ENCODE measurements at places on chromosomes 6 and 20. TPM values are rescaled to one million over a fixed set of nuclear protein-coding genes. Genes with fewer than 3 reads are reported as not detected.

The RIPOR3 gene
- 9.6 TPM for total RNA-seq

DNA sequence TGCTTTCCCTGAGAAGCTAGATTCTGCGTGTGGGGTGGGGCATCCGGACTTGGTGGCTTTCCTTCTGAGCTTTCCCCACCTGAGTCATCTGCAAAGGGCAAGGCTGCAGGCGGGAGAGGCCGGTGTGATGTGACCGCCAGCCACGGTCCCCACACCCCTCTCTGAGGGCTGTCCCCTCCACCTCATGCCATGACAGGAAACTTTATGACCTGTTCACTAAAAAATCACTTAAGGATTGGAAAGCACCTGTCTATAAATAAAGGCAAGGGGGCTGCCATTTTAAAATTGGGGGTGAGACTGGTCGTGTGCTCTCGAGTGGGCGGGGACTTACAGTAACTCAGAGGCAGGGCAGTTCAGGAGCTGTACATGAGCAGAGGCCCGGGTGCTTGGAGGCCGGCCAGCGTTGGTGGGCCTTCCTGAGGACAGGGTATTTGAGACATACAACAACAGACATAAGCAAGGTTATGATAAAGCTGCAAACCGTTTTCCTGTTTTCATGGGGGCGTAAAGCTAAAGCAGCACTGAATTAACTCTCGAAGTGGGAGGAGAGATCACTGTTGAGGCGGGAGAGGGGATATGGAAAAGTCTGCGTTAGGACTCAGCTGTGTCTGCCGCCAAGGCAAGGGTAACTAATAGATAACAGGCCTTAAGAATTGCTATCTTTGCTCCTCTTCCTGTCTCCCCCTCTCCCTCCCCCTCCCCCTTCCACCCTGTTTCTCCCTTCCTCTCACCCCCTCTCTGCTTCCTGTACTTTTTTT lies 16.1 kb upstream of the SERPINB1 start:
- H3K4me1 ChIP-seq: peaks cover 6% of the 10 kb centered on the region
- H3K27ac ChIP-seq: peak overlapping the region; percentile 68
- DNase-seq: no peak
- H3K27me3 ChIP-seq: no peaks in the 10 kb centered on the region

- H3K36me3 ChIP-seq: no peaks in the 10 kb centered on the region
- H3K27ac ChIP-seq: no peak overlapping the region
- peaks cover 22% of the 10 kb centered on the region for H3K4me1 ChIP-seq
- no peak for DNase-seq
- no peaks in the 10 kb centered on the region for H3K27me3 ChIP-seq
These were observed 87.1 kb downstream of the COL19A1 start for GRCh38 chr6:69953491-69953890.

GRCh38 chr20:939606-940005 lies 23.5 kb upstream of the ANGPT4 start:
- no peaks in the 10 kb centered on the region for H3K36me3 ChIP-seq
- no peak for DNase-seq
- no peak overlapping the region for H3K4me3 ChIP-seq
- no peaks in the 10 kb centered on the region for H3K27me3 ChIP-seq
- H3K4me1 ChIP-seq: no peaks in the 10 kb centered on the region

DNA sequence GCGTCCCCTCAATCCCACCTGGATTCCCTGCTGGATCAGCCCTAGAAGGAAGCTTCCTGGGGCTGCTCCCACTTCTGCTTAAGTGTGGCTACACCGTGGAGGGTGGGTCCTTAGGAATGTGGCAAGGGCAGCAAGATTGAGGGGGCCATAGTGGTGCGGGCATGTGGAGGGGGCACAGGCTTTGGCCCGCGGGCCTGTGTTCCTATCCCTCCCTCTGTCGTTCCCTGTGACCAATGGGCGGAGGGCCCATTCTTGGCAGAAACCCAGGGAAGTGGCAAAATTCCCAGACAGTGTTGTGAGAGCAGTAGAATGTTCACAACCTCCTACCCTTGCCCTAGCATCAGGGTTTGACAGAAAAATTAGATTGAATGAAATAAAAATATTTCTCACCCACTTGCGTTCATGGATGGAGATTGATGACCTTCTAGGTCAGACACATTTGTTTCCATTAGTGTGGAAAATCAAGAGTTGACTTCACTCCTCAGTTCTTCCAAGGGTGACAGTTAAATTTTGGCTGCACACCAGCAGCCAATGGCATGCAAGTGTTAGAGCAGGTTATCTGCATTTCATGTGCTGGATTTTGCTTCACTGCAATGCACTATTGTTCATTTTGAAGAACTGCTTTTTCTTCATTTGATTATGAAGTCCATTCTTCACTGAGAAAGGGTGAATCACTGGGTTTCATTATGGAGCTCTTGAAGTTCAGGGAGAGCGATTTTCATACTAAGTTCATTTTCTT lies 49.3 kb upstream of the AHI1 start:
- H3K4me1 ChIP-seq: no peaks in the 10 kb centered on the region
- no peak for DNase-seq
- H3K4me3 ChIP-seq: no peak overlapping the region
- H3K36me3 ChIP-seq: no peaks in the 10 kb centered on the region

DNA sequence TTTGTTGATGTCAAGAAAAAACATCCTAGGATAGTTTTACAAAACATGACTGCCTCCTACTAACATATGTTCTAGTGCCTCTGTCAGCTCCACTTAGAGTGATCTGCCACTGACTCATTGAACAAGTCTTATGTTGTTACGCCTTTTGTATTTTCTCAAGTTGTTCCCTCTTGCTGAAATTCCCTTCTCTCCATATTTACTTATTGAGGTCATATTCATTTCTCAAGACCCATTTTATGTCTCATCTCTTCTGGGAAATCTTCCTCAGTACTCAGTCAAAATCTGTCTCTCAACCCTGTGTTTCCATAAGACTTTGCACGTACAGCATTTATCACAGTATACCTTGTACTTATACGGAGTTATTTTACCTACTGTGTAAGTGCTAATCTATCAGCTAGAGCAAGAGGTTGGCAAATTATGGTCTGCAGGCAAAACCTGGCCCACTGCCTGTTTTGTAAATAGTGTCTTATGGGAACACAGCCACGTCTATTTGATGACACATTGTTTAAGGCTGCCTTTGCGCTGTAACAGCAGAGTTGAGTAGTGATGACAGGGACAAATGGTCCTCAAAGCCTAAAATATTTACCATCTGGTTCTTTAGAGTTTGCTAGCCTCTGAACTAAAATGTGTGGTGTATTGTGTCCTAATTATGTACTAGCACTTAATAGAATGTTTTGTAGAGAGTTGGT lies 83.4 kb downstream of the ADGRB3 start:
- DNase-seq: no peak
- H3K27ac ChIP-seq: no peak overlapping the region
- H3K36me3 ChIP-seq: no peaks in the 10 kb centered on the region
- H3K4me1 ChIP-seq: no peaks in the 10 kb centered on the region

- H3K36me3 ChIP-seq: no peaks in the 10 kb centered on the region
- H3K27ac ChIP-seq: no peak overlapping the region
- no peak for DNase-seq
- H3K4me1 ChIP-seq: no peaks in the 10 kb centered on the region
- H3K4me3 ChIP-seq: no peak overlapping the region
These were observed 118.8 kb upstream of the FRMD1 start for GRCh38 chr6:168197636-168198301.

DNA sequence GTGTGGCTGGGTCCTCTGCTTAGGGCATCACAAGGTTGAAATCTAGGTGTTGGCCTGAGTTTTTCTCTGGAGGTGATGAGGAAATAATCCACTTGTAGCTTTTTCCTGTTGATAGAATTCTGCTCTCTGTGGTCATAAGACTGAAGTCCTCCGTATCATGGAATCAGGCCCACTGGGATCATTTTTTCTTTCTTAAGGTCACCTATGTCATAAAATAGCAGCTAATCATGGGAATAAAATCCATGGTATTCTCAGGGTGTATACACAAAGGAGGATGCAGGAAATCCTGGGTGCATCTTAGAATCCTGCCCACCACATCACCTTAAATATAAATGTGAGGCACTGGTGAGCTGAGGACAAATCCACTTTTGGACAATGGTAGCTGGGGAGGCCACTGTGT lies 72.7 kb downstream of the PRDM1 start:
- H3K36me3 ChIP-seq: no peaks in the 10 kb centered on the region
- no peaks in the 10 kb centered on the region for H3K27me3 ChIP-seq
- no peak overlapping the region for H3K4me3 ChIP-seq
- DNase-seq: no peak
- H3K27ac ChIP-seq: no peak overlapping the region

- no peak overlapping the region for H3K4me3 ChIP-seq
- H3K4me1 ChIP-seq: peaks cover 38% of the 10 kb centered on the region
- H3K36me3 ChIP-seq: no peaks in the 10 kb centered on the region
- DNase-seq: no peak
These were observed 3.9 kb downstream of the ACSS2 start for GRCh38 chr20:34880215-34880850.

GRCh38 chr6:37313723-37314486 lies 39.9 kb upstream of the RNF8 start:
- DNase-seq: no peak
- no peaks in the 10 kb centered on the region for H3K27me3 ChIP-seq
- no peak overlapping the region for H3K27ac ChIP-seq
- H3K36me3 ChIP-seq: no peaks in the 10 kb centered on the region

- no peak overlapping the region for H3K27ac ChIP-seq
- no peak for DNase-seq
- H3K4me1 ChIP-seq: no peaks in the 10 kb centered on the region
- H3K27me3 ChIP-seq: no peaks in the 10 kb centered on the region
These were observed 473.6 kb downstream of the EPHA7 start for GRCh38 chr6:92945799-92946198.

GRCh38 chr20:57884956-57885355 lies 175.1 kb upstream of the PMEPA1 start:
- no peak overlapping the region for H3K4me3 ChIP-seq
- no peak for DNase-seq
- H3K36me3 ChIP-seq: no peaks in the 10 kb centered on the region
- H3K27ac ChIP-seq: no peak overlapping the region

- no peak overlapping the region for H3K4me3 ChIP-seq
- H3K27ac ChIP-seq: peak overlapping the region; percentile 34
- peaks cover 26% of the 10 kb centered on the region for H3K4me1 ChIP-seq
- no peak for DNase-seq
- H3K27me3 ChIP-seq: no peaks in the 10 kb centered on the region
These were observed 607.7 kb upstream of the CITED2 start for GRCh38 chr6:139982195-139982594.

The CPNE1 gene
- total RNA-seq: 56.0 TPM

All from gastrocnemius medialis (tissue), 4 donors.